ENCODE measurements at places on chromosomes 6 and 20.

DNA sequence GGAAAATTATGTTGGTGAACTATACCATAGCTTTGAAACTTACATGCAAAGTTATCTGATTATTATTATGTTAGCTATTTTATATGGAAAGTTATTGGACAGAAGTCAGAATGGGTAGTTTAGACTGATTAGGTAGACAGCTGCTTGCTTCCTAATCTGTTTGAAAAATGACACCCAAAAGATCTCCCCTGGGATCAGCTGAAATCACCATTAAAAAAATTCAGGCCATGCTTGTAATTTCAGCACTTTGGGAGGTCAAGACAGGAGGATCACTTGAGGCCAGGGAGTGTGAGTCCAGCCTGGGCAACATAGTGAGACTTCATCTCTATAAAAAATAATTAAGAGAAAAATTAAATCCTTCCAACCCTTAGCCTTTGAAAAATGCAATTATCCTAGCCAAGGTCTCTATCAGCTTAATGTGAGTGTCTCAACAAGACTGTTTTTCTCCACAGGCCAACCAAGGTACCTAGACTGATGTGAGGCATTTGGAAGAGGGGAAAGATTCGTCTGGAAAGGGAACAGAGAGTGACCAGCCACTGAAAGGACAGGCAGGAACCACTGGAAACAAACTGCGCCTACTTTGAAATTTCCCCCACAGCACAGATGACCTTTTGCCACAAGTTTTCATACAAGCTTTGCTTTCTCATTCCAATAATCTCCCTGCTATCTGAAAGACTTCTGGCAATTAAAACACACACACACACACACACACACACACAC lies 232.3 kb downstream of the GMPR start:
- no peak for DNase-seq

- DNase-seq: no peak
Measured at GRCh38 chr6:78093906-78094305, 441.1 kb downstream of the MEI4 start.

DNA sequence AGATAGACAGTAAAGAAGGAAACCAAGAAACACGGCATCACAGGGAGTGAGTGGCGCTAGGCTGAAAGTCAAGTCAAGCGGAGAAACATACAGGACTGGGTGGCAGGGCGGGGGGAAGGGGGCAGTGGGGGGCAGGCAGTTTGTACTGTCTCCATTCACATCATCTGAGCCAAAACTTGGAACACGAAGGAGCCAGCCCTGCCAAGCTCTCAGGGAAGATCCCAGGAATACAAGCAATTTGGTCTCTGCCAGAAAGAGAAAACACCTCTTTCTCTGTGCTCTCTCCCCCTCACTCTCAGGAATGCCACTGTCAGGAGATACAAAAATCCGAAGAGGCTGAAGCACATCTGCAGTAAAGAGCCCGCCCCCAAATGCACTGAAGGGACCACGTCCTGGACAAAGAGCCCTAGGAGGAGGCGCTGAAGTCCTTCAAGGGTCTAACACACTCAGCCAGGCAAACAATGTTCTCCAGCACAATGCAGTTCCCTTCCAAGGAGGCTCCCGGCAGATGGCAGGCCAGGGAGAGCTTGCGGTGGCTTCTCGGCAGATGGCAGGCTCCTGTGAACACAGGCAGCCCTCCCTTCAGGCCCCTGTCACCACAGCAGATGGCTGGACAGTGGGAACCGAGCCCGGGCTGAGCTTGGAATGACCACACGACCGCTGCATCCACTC lies 90.0 kb downstream of the ATP9A start:
- DNase-seq: no peak

DNA sequence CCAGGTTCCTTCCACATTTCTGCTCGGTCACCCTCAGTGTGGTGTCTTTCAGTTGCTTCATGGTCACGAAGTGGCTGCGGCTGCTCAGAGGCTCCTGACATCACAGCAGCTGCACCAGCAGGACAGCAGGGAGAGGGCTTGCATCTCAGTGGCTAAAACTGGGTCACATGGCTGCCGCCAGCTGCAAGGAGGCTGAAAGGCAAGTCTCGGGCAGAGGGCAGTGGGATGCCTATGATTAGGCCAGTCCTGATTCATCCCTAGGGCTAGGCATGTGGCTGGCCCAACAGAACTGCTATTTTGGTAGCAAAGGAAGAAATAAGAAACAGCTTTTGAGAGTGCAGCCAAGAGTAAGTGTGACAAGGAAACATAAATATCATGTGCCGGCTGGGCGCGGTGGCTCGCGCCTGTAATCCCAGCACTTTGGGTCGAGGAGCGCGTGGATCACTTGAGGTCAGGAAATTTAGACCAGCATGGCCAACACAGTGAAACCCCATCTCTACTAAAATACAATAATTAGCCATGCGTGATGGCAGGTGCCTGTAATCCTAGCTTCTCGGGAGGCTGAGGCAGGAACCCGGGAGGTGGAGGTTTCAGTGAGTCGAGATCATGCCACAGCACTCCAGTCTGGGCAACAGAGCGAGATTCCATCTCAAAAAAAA lies 46.6 kb downstream of the RBM38 start:
- no peak for DNase-seq

- no peak for DNase-seq
Measured at GRCh38 chr6:56899311-56899710, 55.6 kb upstream of the BEND6 start.

GRCh38 chr6:75480425-75480824 lies 13.2 kb downstream of the FILIP1 start:
- DNase-seq: no peak

- no peak for DNase-seq
Measured at GRCh38 chr6:53279293-53279692, 69.5 kb downstream of the ELOVL5 start.

DNA sequence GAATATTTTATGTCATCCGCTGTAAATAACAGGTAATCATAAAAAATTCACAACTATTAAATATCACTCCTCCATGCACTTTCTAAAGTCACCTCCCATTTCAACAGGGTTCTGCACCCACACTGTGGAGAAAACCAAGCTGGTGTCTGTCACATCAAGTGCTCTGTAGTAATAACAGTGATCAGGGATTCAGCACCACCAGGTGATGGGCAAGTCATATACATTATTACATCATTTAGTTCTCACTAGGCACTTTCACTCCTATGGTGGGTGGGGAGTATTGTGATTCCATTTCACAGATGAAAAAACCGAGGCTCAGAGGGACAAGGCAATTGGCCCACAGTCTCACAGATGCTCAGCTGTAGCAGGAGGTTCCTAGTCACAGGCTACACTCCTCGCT lies 8.7 kb downstream of the BFSP1 start:
- DNase-seq: no peak

- no peak for DNase-seq
Measured at GRCh38 chr6:118952683-118953082, 17.7 kb upstream of the MCM9 start.
